ENCODE measurements at places on chromosomes 4 and X.

GRCh38 chr4:1008840-1009541 is 2.4 kb upstream of the FGFRL1 start:
- no peak for DNase-seq

DNA sequence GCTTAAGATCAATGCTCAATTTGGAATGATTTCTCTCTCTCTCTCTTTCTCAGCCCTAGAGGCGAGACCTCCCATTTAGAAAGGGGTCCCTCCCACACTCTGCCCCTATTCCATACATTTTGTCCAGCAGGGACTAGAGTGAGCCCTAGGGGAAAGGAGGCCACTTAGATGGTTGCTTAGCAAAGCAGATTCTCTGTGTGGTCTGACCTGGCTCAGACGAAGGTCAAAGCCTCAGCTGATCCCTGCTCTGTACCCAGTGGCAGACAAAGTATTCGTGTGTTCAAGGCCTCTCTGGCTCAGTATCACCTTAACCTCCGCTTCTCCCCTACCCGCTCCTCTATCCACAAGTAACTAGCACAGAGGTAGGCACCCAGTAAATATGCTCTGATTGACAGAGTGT is 78.4 kb downstream of the HPRT1 start:
- DNase-seq = no peak

DNA sequence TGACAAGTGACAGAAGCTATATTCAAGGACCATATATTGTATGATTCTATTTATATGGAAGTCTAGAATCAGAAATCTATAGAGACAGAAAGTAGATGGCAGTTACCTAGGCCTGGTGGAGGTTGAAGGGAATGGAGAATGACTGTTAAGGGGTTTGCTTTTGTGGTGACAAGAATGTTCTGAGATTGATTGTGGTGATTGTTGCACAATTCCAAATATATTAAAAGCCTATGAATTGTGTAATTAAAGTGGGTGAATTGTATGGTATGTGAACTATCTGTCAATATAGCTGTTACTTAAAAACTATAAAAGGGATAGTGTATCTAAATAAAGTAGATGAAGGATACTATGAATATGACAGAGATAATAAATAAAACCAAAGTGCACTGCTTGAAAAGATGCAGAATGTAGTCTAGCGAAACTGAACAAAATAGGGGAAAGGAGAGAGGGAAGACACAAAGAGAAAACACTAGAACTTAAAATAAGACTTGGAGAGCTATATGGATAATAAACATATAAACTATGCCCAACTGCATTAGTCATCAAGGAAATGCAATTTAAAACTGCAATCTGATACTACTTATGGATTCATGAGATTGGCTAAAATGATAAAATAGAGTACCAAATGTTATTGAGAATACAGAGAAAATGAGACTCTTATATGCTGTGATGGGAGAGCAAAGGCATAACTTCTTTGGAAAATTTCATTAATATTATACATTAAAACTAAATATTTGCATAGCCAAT is 82.1 kb upstream of the BANK1 start:
- no peak for DNase-seq

DNA sequence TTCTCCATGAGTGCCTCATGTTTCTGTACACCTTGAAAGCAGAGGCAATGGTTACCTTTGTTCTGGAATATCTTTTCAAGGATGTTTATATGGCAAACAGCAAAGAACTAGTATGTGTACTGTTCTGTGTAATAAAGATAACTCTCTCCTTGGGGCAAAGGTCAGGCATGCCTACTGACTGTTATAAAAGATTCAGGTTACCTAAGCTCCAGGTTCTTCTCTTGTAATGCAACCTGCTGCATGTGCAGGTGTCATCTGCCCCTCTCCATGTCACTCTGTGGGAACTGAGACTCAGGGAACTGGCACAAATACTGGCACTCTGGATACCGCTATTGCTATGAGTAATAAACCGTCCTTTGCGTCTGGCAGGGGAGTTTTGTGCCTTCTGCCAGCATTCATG is 5.4 kb upstream of the TRPC3 start:
- DNase-seq = no peak

DNA sequence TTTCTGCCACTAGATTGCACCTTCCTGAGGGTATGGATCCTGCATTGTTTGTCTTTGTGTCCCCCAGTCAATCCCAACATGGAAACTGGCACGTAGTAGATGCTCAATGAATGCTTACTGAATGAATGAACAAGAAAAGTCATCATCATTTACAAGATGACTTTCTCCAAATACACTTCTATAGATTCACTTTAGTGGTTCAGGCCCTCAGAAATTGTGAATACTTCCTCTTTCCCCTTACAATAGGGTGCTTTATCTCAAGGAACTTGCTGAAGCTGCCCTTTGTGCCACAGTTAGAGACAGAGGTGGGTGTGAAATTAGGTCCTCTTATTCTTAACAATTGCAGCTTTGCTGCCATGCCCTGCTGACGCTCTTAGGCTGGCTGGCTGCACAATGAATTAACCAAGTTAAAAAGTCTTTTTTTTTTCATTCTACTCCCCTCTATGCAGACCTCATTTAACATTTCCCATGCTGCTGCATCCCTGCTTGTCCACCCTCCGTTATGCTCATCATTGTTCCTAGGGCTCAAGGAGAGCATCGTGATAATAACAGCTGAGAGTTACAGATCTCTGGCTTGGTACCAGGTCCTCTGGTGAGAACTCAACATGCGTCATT is 108.0 kb upstream of the ZNF518B start:
- DNase-seq = no peak

DNA sequence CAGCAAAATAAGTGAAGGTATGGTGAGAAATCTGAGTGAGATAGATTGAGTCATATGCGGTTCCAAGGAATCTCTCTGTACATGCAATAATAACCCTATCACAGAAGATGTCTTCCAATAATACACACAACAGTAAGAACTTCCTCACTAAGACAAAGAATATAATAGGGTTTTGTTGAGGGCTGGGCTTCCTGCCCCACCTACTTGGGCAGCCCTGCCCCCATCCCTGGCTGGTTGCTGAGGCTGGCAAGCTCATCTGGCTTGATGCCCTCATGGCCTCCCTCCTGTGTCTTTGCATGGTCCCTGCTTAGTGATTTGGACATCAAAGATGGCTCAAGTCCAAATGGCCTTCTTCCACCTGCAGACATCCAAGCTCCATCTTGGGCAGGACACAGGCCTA is 2.7 kb downstream of the GEMIN8 start:
- DNase-seq = no peak

DNA sequence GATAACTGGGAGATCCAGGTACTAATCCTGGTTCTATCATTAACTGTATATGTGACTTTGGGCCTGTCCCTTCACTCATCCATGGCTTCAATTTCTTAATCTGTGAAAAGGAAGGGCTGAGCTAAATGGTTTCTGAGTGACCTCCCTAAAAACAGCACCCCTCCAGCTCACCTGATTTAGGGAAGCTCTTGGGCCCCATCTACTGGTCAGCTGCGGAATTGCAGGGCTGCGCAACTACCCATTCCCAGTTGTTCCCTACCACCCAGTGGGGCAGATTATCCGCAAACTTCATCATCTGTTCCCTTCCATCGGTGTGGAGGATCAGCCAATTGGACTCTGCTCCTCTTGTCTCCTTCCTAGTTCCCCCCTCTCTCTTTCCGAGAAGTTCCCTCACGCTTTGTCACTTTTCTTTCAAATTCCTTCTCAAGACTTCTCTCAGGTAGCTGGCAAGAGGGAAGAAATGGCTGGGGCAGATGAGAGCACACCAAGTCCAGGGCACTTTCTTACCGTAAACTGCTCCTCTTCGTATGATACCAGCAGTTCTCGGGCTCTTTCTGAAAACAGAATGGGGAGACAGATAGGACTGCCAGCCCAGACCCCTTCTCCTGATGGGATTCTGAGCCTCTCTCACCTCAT is 5.8 kb downstream of the LAS1L start:
- DNase-seq = peak; percentile 5
